ENCODE measurements at places on chromosomes 11 and 22. TPM values are rescaled to one million over a fixed set of nuclear protein-coding genes. Genes with fewer than 3 reads are reported as not detected.
A peak's percentile ranks its signal among the peaks of the same experiment; 100 is the strongest.

The MS4A6E gene
- not detected for total RNA-seq

The HEPN1 gene
- total RNA-seq = not detected

The CHRDL2 gene
- total RNA-seq = 0.44 TPM

The GAL3ST3 gene
- total RNA-seq = 0.80 TPM

The GDPD4 gene
- 0.47 TPM for total RNA-seq

The BTG4 gene
- not detected for total RNA-seq

DNA sequence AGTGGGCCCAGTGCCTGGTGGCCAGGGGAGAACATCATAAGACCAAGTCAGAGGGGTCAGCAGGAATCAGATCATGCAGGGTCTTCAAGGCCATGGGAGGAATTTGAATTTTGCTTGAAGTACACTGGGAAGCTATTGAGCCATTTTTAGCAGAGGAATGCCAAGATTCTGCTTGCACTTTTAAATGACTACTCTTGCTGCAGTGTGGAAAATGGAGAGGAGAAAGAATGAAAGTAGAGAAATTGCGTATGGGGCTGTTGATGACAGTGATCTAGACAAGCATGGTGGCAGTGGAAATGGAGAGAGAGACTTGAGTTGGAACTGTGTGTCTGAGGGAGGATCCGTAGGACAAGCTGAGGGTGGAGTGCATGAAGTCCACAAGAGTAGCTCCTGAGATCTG lies 128.1 kb downstream of the WNT7B start:
- no peak for DNase-seq

- DNase-seq = peak; percentile 57
Measured at GRCh38 chr11:73342633-73343032, 33.6 kb upstream of the RELT start.

DNA sequence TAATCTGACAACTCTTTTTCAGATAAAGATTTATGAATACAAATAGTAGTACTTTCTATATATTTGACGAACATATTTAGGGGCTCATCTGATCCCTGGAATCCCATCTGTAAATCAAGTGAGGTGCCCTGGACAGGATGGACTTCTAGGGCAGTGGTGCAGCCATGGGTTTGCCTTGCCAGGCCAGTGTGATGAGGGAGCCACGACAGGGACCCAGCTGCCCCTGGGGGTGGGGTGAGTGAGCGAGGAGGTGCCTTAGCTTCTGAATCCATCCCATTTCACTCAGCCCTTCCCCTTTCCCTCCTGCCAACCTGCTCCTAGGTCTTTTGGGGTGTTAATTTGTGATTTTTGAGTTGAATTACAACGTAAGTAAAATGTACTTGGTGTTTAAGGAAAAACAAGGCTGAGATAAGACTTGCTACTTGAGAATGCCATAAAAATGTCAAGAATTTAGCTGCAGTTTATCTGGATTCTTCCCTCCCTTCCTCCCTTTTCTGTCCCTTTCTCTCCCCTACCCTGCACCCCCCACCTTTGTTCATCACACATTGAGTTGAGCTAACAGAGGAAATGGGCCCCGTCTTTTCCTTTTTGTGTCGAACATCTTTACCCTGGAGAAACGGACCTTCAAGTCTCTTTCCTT lies 60.8 kb downstream of the PPFIBP2 start:
- DNase-seq = no peak

DNA sequence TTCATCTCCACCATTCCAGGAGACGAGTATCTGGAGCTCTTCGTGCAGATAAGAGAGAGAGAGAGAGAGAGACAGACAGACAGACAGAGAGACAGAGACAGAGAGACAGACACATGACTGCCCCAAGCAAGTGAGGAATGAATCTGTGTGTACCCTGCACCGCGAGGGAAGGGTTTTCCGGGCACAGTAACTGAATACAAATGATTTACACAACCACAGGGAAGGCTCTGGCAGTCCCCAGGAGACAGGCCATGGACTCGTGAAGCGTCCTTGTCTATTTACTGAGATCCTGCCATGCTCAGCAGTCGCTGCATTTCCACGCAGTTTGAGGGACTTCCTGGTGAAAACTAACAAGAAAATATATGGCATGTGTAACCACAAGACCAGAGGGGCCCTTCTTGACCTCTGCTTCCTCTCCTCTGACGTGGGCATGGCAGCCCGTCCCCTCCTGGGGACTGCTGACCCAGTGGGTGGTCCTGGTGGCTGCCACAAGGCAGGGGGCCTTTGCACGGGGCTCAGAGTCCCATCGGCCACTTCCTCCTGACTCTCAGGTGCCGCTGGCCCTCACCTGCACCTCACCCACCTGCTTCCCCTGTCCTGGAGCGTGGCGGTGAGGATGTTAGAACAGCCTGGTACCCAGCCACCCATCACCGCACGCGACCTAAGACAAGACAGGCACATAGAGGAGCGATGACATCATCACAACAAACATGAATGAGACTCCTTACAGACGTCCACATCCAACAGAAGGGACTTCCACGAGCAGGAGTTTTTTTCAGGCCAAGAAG lies 75.9 kb downstream of the PHF21B start:
- DNase-seq = no peak

DNA sequence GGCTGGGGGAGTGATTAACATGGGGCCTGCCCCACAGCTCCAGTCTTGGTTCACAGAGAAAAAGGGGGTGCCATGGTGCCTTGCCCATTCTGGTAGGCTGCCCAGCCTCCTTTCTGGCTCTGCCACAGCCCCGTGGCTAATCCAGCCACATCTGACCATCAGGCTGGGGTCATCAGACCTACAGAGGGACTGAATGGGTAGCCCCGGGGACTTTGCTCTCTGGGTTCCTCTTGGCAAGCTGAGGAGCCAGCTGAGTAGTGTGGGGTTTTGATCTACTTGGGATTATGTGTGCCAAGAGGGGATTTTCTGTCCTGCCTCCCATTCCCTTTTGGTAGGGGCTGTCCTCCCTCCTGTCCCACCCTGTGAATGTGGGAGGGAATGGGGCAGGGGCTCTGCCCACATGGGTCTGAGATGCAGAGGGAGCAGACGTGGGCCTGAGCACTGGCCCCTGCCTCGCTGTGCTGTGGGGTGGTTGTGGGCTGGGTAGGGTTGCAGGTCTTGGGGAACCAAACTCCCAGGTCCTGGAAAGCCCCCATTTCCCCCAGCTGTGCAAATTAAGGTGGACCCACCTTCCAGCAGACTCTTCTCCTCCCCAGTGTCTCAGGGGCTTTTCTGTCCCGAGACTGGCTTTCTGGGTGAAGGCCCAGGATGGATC lies 32.0 kb downstream of the CD82 start:
- DNase-seq = no peak

DNA sequence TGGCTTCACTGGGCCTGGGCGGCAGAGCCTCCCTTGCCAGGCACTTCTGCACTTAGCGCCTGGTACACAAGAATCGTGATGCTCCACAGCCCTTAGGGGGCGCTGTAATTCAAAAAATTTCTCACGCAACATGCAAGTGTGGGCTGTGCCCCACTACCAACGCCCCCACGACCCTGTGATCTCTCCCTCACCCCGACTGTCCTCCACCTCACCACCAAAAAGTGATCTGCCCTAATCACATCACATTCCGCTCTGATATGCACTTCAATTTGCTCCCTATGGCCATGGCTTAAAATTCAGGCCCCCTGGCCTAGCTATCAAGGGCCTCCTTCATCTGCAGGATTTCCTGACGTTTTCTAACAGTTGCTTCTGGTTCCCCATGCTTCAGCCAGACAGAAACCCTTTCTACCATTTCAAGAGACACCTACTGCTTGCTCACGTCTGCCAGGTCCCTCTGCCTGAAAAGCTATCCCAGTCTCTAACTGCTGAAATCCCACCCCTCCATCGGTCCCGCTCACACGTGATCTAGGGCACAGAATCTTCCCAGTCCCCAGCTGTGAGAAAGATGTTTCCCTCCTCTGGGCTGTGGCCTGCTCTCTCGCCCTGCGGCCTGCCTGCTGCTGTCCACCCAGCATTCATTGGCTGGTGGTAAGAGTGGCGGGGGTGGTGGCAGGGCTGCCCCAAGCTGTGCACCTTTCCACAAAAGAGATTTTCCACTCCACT lies 27.9 kb upstream of the LRRC32 start:
- no peak for DNase-seq

DNA sequence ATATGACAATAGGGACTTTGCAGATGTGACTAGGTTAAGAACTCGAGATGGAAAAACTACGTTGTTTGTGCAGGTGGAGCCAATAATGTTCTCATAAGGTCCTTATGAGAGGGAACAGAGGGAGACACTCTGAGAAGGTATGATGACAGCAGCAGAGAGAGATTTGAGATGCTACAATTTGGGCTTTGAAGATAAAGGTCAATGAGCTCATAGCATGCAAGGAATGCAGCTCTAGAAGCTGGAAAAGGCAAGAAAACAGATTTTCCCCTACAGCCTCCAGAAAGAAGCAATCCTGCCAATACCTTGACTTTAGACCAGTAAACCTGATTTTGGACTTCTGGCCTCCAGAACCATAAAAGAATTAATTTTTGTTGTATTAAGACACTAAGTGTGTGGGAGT lies 21.1 kb downstream of the FAM76B start:
- DNase-seq = no peak

GRCh38 chr11:12280199-12280837 lies 97.1 kb upstream of the PARVA start:
- DNase-seq = no peak

DNA sequence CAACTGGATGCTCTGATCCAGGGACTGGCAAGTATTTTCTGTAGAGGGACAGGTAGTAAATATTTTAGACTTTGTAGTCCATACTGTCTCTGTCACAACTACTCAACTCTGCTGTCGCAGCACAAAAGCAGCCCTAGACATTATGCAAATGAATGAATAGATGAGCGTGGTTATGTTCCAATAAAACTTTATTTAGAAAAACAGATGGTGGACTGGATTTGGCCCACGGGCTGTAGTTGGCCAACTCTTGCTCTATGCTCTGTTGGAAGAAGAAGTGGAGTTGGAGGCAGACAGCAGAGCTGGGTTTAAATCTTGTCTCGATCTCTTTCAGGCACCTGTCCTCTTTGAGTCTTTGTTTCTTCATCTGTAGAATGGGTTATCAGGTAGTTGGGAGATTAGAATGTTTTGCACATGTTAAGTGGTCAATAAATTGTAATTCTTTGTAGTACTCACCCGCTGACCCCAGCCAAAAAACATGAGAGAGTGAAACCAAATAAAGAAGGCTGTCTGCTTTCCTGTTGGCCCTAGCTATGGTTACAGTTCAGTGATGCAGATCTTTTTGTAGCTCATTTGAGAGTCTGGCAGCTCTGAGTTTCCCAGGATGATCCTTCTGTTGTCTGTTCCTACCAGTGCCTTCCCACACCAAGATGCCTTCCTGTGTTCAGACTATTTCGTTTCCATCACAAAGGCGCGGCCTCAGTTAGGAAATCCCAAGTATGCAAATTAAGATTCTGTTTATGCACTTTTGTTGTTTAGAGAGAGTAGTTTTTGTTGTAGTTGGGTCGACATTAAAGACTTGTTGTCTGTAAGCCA lies 198.1 kb upstream of the SEZ6L start:
- DNase-seq = no peak
